ENCODE measurements at places on chromosomes 2 and 18.
A peak's percentile ranks its signal among the peaks of the same experiment; 100 is the strongest.

DNA sequence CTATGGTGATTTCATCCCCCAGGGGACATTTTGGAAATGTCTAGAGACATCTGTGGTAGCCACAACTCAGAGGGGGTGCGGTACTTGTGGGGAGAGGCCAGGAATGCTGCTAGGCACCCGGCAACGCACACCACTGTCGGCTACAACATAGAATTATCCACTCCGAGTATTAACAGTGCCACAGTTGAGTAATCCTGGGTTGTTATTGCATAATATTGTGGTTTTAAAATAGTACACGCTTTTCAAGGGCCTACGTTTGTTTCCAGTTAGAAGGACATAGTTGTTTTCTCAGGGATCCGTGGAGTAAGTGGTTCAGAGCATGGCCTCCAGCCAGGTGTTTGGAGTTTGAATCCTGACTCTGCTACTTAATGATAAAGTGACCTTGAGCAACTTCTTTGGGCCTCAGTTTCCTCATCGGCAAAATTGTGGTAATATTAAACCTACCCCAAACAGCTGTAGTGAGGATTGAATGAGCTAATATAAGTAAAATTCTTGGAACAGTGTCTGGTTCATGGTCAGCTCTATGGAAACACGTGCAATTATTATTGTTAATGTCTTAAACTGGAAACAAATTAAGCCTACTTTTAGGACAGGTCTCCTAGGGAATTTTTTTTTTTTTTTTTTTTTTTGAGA lies 24.5 kb downstream of the CYP27A1 start:
- no peak for DNase-seq

DNA sequence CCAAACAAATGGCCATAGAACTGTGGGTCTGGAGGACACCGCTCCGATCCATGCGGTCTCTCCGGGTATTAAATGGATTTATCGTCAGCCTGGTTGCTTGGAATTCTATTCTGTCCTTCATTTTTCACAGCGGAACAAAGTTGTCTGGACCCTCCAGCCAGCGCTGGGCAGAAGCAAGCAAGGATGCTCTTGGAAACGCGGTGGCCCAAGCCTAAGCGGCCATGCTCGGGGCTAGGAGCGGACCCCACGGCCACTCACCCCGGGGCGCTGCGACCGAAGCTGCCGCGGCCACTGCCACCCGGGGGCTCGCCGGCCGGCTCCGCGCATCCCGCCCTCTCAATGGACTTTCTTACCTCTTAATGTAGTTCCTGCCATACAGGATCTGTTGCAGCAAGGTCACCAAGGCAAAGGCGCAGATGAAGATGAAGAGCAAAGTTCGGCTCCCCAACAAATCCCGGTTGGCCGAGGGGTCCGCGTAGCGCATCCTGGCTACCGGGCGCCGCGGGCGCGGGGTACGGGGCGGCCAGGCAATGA lies 761 bp downstream of the ST8SIA5 start:
- DNase-seq = no peak

DNA sequence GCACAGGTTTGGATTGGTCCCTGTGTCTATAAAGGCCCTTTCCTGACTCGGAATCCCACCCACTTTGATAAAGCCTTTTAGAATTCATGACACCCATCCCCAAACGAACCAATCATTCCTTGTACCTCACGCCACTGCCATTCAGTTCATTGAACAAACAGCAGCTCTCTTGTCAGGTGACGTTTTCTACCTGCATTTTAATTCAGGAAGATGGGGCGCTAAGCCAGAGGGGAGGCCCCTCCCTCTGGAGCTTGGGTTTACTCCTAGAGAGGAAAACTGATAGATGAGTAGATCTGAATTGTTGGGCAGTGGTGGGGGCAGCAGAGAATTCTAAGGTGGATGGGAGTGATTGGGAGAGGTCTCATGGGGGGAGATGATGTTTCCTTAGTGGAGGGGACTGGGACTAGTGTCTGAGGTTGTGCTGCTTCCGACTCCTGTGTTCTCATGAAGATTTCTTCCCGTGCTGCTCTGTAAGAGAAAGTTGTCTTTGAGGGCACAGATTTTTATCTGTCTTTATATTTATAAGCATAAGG lies 9.6 kb downstream of the RRM2 start:
- DNase-seq = no peak

GRCh38 chr2:5914811-5915611 lies 222.8 kb downstream of the SOX11 start:
- DNase-seq = no peak

GRCh38 chr2:23658466-23658942 lies 268.4 kb downstream of the ATAD2B start:
- DNase-seq = peak; percentile 4

DNA sequence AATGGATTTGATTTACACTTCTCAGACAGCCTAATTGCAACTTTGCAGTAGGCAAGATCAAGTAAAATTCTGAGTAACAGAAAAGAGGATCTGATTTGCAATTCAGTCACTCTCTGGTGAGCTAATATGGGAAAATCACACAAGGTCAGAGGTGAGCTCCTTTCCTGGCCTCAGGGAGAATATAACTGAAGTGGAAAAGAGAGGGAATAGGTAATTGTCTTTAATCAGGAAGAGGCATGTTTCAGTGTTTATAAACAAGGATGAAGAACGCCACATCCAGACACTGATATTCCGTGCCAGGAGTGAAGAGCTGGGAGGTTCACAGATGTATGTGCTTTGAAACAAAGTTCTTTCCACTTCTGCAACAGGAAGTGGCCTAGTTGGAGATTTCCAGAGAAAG lies 127.1 kb downstream of the ETAA1 start:
- DNase-seq = no peak

DNA sequence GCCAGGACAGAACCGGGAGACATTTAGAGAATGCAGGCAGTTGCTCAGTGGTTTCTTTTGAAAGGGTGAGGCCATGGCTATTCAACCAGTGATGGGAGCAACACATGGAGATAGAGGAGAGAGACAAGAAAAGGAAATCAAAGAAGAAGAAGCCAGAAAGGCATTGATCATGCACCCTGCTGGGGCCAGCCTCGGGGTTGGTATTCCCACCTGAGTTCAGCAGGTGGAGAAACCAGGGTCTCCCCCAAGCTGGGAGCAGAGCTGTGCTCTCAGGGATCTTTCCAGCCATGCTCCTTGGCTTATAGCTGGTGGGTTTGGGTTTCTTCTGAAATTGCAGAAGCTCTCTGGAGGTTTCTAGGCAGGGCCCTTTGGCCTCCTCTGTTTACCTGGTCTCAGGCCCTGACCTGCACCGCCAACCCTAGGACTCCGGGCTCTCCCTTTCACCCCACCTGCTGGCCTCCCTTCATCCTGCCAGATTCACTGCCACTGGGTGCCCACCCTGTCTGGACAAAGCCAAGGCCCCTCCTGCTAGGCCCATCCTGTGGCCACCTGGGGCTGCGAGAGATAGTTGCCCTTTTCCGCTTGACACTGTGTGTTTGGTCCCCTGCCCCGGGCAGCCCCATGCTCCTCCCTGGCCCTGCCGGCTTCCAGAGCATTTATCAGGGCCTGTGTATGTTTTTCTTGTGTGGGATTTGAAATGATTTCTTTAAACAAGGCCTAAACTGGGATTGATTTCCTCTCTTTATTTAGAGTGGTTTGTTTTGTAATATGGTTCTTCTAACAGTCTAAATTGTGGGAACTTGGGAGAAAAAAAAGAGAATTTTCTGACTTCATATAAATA lies 126.7 kb downstream of the DDX1 start:
- DNase-seq = no peak

GRCh38 chr2:47065771-47066380 lies 89.2 kb downstream of the STPG4 start:
- no peak for DNase-seq

DNA sequence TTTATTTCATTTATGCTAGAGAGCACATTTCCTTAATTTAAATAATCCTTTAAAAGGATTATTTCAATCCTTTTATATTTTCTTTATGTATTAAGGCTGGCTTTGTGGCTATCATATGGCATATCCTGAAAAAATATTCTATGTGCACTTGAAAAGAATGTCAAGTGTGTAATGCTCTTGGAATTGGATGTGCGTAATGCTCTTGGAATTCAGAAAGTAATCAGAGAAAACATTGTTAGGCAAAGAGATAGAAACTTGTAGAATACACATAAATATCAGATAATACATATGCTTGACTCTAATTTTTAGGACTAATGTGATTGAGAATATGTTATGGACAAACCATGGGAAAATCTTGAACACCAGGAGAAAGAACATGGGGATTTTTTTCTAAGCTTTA lies 197.5 kb upstream of the COL3A1 start:
- no peak for DNase-seq

DNA sequence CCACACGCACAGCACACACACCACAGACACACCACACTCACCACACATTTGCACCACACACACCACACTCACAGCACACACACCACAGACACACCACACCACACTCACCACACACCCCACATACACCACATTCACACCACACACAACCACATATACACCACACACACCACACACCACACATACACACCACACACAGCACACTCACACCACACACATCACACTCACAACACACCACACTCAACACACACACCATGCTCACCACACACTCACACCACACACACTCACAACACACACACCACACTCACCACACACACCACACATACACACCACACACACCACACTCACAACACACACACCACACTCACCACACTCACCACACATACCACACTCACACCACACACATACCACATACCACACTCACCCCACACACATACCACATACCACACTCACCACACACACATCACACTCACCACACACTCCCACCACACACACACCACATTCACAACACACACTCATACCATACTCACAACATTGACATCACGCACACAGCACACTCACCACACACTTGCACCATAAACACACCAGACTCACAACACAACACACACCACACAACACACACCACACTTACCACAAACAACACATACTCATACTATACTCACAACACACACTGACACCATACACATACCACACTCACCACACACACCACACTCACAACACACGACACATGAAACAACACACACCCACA lies 60.0 kb downstream of the SDC1 start:
- DNase-seq = no peak

- no peak for DNase-seq
These were observed 65.3 kb downstream of the OLA1 start for GRCh38 chr2:174183076-174183475.

DNA sequence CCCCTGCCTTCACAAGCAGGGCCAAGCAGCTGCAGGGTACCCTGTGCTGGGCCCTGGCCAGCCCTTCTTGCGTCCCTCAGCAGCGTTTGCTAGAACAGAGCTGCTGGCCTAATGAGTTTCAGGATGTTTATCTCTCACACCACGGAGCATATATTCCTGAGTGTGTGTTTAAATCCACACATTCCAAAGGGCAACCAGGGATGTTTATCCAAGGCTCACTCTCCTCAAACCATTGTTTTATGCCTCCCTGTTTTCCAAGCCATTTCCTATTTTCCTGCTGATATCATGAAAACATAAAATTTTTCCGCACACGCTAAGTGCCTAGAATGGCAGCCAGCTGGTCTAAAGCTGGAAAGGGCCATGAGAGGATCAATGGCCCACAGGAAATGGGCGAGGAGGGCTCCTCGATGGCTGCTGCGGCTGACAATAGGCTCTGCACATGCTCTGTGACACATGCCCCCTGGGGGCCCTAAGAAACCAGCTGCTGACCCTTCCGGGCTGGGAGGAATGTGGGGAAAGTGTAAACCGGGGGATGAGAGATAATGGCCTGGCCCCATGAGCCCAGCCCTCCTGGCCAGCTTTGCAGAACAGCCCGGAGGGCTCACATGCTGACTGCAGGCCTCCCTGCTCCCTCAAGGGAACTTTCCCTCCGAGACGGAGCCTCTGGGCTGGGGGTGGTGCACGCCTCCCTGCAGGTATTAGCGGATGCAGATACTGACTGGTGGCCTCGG lies 194.0 kb downstream of the NDUFA10 start:
- DNase-seq = no peak

- no peak for DNase-seq
These were observed 197.3 kb downstream of the PTPRM start for GRCh38 chr18:7764405-7764804.

DNA sequence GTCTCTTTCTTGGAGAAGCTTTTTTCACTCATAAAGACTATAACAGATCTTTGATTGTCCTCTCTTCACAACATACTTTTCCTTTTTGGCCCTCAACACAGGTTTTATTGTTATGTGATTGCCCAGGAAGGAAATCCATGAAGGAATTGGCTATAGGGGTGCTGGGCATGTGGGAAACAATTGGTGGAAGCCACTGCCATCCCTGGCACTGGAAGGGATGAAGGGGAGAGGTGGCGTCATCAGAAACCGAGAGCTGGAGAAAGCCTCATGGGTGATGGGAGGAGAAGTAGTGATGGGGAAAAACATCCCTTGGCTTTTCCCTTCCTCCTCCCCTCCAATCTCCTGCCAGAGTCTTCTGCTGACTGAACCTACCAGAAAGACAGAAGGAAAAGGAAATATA lies 106.2 kb downstream of the SPOPL start:
- DNase-seq = no peak

- no peak for DNase-seq
These were observed 42.4 kb downstream of the MC2R start for GRCh38 chr18:13872932-13873331.

DNA sequence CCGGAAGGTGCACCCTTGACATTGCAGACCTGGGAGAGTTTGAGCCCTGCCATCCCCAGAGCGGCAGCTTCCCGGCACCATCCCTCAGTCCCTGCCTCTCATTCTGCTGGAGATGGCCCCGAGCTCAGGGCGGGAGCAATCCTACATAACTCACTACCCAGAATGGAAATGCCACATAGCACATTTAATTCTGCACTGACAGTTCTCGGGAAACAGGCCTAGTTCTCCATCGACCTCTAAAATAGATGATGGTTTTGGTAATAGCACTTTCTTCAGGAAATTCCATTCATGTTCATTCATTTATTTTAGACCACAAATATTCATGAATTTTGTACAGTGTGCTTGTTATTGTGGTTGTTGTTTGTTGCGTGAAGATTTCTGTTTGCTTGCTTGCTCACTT lies 92.9 kb upstream of the SLC14A2 start:
- no peak for DNase-seq

DNA sequence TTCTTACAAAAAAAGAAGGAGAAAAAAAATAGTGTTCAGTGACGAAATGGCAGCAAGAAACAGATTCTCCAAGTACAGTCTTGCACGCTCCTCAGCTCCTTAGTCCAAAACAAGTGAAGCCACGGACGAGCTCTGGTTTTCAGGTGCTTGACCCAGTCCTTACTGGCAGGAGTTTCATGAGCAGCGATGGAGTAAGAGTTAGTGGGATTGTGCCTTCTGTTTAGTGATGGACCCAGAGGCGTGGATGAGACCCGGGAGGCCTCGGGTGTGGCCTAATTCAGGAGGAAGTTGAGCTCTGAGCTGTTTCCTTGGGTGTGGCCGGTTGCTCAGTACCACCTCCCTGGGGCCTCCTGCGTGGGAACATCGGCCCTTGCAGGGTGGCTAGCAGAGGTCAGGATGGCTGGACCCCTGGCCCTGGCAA lies 52.0 kb downstream of the KIF5C start:
- DNase-seq = peak; percentile 22

DNA sequence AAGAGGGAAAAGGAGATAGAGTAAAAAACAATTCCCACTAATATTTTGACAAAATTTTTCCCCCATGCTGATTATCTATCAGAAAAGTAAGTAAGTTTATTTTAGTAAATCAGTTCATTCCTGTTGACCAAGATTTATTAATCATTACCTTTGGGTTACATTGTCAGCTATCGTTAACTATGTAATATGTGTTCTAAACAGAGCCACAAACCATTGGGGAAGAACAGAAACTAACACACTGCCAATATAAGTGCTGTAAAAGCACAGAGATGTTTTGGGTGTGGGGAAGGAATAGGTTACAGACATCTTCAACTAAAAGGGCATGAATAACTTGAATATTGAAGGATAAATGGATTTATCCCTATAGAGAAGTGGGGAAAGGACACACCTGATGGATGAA lies 42.5 kb upstream of the ACADL start:
- no peak for DNase-seq
